Right lung (tissue), 10 donors: ENCODE measurements at places on chromosomes 1 and 21. TPM values are rescaled to one million over a fixed set of nuclear protein-coding genes. Genes with fewer than 3 reads are reported as not detected.
A peak's percentile ranks its signal among the peaks of the same experiment; 100 is the strongest.

TNFRSF4 gene
- 2.0 TPM for polyA plus RNA-seq

TGFB2 gene
- polyA plus RNA-seq = 132 TPM

SLC45A3 gene
- 8.9 TPM for polyA plus RNA-seq

TAS1R1 gene
- not detected for polyA plus RNA-seq

SRSF11 gene
- polyA plus RNA-seq = 468 TPM

PTGER3 gene
- polyA plus RNA-seq = 0.50 TPM

IL19 gene
- not detected for polyA plus RNA-seq

DNA sequence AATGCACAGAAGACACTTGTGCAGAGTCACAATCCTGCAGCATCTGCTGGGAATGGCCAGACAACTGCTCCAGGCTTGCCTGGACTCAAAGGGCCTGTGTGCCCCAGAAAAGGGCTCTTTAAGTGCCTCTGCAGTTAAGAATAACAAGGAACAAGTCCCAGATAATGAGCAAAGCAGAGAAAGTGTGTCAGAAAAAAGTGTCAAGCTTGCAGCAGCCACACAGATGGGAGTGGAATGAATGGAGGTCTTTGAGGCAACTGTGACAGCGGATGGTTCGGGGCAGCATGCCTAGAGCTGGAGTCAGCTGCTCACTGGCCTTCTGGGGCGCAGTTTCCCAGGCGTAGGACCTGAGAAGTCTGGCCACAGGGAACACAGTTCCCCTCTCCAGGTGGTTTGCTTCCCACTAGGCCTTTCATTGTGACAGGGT is 5.1 kb downstream of the PARP1 start:
- no peak for DNase-seq

DNA sequence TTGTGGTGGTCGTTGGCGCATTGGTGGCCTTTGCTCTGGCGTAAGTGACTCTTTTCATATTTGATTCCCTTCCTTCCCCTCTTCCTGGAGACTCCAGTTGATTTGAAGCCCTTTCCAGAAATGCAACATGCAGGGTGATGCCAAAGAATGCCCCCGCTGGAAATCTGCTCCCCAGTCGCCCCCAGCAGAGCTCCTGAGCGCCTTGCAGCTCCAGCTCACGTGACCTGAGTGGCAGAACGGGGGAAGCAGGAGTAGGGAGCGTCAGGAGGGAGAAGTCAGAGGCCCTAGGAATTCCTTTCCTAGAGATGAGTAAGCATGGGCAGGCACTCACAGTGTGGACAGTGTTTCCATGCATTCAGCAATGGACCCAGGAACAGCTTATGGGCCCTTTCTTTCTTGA is 255.9 kb downstream of the CACNA1E start:
- DNase-seq = no peak

DNA sequence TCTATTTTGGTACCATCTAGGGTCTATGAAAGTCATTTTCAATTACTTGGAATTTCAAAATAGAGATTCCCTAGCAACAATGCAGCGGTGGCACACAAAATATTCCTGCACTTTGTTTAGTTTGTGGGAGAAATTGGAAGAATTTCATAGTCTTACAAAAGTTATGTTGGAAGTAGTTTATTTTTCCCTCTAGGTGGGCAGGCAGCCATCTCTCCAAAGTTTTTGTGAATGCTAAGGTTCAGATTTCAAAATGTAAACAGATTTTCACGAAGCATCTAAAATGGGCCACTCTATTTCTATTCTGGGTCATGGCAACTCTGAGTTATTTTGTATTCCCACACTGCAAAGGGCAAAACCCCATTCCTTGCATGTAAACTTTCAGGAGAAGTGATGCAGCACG is 8.0 kb downstream of the SMCP start:
- DNase-seq = no peak

GRCh38 chr1:68174738-68175113 is 57.6 kb downstream of the WLS start:
- DNase-seq = no peak

- DNase-seq = no peak
These were observed 3.5 kb downstream of the TNFRSF14 start for GRCh38 chr1:2559509-2560298.

DNA sequence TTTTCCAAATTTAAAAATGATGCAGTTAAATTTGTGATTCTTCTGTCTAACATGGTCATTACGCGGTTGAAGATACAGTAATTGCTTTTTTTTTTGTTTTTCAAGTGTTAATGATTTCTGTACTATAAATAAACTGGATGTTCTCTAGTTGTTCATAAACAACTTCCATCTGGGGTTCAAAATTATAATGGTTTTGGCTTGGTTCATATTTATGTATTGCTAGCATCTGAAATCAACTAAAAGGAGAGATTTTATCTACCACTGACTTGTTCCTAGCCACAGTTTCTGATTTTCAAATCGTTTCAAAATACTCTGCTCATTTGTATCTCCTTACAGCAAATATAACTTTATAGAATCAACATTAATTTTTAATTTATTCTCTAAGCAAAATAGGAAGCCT is 35.2 kb upstream of the PLPPR4 start:
- DNase-seq = peak; percentile 59

DNA sequence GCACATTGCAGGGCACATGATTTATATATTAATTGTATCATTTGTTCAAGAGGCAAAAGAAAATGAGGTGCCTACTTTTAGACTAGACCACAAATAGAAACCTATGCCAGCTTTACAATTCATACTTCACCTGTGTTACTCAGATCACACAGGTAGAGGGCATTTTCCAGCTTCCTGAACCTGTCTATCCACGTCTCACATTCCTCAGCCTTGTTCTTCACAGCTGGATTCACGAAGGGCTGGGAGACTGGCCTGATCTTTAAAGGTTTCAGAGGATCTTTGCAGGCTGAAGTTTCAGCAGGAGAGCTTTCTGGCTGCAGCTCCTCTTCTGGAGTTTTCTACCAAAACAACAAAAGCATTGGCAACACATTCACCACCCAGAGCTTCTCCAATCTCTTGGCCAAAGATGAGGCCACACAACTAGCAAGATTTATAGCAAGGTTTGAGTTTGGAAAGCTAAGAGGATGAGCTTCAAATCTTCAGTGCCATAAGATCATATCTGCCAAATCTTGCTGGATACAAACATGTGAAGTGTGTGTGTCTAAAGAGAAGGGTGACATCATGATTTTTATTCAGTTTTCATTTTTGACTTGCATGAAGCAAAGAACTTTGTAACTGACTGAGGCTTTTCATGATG is 71.0 kb upstream of the CYP2J2 start:
- no peak for DNase-seq

DNA sequence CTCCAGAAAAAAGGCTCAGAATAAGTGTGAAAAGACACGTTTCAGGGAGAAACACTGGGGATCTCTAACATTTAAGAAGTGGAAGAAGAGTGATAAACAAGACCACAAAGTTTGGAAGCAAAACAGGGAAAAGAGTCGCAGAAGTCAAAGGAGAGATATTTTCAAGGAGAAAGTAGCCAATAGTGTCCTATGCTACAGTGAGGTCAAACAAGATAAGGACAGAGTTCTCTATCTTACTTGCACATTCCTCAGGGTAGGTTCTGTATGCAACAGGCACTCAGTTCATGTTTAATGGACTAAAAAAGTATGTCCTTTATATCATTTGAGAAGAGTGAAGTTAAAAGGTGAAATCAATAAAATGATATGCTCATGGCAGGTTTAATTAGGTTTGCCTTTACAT is 13.8 kb upstream of the EDEM3 start:
- no peak for DNase-seq

DNA sequence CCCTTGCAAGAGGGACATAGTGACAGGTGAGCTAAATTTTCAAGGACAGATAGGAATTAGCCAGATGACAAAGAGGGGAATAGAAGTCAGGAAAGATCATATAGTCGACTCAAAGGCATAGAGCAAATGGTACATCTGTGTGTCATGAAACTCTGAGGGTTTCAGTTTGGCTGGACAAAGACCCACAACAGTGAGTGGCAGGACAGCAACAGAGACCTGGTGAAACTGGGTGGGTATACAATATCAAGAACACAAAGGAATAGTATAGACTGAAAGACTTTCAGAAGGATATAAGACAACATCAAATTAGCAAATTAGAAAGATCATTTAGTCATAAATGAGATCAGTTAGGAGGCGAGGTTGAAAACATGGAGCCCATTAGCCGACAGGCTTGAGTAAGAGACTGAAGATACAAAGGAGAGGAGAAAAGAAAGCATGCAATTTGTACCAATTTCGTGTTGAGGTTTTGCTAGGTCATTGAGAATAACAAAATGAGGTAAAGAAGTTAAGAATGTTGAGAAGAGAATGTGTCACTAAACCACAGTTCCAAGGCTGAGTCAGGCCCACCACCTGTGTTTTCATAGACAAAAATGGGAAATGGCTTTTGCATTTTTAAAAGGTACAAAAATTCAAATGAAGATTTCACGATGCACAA is 213.8 kb downstream of the HHIPL2 start:
- DNase-seq = no peak

DNA sequence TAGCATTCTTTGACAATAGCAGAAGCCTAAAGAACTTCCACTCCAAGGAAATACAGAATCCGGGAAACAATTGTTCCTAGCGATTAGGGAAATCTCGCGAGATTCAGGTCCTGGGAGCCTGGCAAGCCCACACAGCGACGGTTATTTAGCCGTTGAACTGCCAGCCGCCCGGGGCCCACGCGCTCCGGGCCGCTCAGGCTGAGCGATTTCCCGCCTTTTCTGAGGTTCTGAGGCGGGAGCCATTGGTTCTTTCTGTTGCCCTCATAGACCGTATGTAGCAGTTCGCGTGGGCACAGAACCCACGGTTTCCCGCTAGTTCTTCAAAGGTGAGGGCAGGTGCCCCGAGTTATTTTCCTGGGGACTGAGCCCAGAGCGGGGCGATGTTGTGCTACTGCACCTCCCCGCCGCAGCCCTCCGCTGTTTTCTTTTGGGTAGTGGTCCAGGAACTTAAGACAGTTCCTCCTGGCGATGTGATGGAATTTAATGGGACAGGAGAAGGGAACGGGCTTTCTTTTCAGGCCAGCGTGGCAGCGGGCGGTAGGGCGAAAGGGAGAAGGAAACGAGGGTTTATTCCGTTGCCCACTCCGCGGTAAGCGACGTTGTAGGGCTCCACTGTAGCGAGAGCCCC is at the start of gene SYCP1:
SYCP1 (plus strand) TSS at position 171 of the 628 bp plus-strand sequence. CDS start 602 bp downstream, outside the sequence.
- no peak for DNase-seq

GRCh38 chr1:35243691-35244090 is 24.8 kb upstream of the ZMYM4 start:
- DNase-seq = no peak

DNA sequence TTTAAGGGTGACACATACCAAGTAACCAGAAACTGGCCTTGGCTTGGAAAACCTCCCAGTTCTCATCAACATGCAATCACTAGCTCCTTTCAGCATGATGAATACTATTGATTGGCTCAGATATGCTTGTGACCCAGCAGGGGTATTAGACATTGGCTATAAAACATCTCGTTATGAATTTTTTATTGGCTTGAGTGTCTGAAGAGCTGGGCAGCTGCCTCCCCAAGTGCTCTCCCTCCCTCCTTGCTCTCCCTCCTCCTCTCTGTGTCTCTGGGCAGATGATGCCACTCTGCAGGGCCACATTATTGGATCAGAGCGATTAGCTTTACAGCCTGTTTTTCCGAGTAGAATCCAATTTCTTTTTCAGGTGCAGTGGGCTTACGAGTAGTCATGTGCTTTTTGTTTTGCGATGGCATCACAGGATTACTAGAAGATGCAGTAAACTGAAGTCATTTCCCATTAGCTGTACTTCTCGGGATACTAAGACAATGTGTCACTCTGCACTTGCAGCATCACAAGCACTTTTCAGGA is 79.3 kb upstream of the ATF3 start:
- no peak for DNase-seq

DNA sequence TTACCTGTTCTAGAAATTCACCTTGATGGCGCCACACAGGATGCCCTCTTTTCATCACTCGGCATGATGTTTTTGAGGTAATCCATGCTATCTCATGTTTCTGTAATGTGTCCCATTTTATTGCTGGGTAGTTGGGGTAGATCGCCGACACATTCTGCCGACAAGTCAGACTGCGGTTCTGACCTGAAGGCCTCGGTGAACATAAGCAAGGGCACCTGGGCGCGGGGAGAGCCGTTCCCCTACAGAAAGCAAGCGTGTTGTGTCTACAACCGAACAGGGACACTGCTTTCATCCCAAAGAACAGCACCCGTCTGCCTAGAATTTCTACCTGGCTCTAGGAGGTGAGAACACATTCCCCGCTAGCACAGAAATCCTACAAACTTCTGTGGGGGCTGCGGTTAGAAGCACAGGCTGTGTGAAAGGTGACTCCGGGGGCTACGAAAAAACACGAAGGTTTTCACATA is 149.2 kb downstream of the PPIAL4G start:
- no peak for DNase-seq

- no peak for DNase-seq
These were observed 15.8 kb downstream of the SNX7 start for GRCh38 chr1:98677288-98677687.

- DNase-seq = no peak
These were observed 136.5 kb downstream of the ZZZ3 start for GRCh38 chr1:77545970-77546369.

DNA sequence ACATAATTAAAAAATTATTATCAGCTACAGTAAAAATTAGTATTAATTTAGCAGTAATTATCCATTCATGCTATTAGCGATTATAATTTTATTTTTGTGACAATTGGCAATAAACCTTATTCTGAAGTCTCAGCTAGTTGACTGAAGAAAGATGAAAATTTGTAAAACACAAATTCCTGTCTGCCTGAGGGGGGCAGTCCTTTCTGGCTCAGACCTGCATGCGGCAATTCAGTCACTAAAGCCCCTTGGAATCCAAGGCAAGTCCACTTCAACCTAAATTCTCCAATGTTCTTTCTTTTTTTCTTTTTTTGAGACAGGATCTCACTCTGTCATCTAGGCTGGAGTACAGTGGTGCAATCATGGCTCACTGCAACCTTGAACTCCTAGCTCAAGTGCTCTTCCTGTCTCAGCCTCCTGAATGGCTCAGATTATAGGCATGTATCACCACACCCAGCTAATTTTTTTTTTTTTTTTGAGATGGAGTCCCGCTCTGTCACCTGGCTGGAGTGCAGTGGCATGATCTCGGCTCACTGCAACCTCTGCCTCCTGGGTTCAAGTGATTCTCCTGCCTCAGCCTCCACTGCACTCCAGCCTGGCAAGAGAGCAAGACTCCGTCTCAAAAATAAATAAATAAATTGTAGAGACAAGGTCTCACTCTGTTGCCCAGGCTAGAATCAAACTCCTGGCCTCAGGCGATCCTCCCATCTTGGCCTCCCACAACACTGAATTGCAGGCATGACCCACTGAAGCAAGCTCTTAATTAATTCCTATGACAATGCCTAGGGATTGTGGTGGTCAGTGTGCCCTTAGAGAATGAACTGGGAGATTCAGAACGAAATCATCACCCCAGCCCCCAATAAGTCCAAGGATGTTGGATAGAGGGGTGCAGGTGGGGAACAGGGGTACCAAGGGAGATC is 24.2 kb upstream of the ITPKB start:
- no peak for DNase-seq

- no peak for DNase-seq
These were observed 23.4 kb downstream of the FMO5 start for GRCh38 chr1:147201786-147202185.

GRCh38 chr1:4179914-4180735 is 280.1 kb upstream of the C1orf174 start:
- no peak for DNase-seq
